A549 treated with dexamethasone at 1 μM for 4 hours (cell line): ENCODE measurements at places on chromosomes 1 and 21. TPM values are rescaled to one million over a fixed set of nuclear protein-coding genes. Genes with fewer than 3 reads are reported as not detected.

The MAD2L2 gene
- total RNA-seq: 39.7 to 47.2 TPM (median 45.9 TPM) in 5 replicates

The TOMM40L gene
- total RNA-seq: 9.3 to 11.1 TPM (median 11.0 TPM) in 5 replicates

The FALEC gene
- total RNA-seq: 0.19 to 0.24 TPM in 2 of 5 replicates, not detected in the others

The ZBTB37 gene
- total RNA-seq: 0.90 to 2.3 TPM (median 1.9 TPM) in 5 replicates

The LDLRAD2 gene
- 0.02 to 0.12 TPM (median 0.02 TPM) in 4 of 5 replicates, not detected in the other for total RNA-seq

The GSTM1 gene
- 0.21 TPM in 1 of 5 replicates, not detected in the others for total RNA-seq

The PDE9A gene
- total RNA-seq: 1.0 to 1.7 TPM (median 1.6 TPM) in 5 replicates

The IRF6 gene
- 0.13 to 0.29 TPM (median 0.21 TPM) in 5 replicates for total RNA-seq

The CFHR3 gene
- total RNA-seq: 0.06 to 0.21 TPM (median 0.12 TPM) in 4 of 5 replicates, not detected in the other

The TMEM200B gene
- total RNA-seq: 0.05 to 0.11 TPM (median 0.06 TPM) in 5 replicates

The AMY2A gene
- total RNA-seq: not detected in 5 replicates

The TTC34 gene
- 0.02 to 0.05 TPM (median 0.04 TPM) in 5 replicates for total RNA-seq
